ENCODE measurements at places on chromosomes 1 and 21.

DNA sequence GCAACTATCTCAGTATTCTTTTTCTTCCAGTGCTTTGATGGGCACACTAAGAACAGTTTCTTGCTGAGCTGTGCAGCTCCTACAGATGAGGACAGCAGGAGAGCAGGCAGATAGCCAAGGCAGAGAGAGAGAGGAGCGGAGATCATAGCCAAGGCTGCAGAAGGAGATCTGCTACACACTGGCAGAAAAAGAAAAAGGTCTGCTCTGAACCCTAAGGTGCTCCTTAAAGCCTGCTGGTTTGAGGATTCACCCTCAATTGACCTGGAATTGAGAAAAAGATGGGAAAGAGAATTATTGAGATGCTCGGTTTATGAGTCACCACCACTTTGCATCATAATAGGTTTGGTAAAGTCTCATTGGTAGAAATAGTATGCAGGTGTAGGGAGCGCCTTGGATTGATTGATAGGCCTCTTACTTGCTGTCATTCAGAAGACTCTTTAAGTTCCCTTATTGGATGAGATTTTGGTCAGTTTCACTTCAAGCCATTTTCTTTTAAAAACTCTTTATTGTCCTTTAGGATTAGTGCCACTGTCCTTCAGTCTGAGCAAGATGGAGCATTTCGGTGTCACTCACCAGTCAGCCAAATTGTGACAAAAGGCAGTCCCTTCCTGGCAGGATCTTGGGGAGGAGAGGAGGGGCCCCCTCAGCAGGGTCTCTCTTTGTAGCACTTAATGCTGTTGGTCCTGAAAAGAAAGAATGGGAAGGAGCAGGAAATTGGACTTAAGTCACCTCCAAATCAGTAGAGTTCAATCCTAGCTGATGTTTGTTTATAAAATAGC lies 685.0 kb downstream of the ADGRL2 start:
- DNase-seq: no peak

DNA sequence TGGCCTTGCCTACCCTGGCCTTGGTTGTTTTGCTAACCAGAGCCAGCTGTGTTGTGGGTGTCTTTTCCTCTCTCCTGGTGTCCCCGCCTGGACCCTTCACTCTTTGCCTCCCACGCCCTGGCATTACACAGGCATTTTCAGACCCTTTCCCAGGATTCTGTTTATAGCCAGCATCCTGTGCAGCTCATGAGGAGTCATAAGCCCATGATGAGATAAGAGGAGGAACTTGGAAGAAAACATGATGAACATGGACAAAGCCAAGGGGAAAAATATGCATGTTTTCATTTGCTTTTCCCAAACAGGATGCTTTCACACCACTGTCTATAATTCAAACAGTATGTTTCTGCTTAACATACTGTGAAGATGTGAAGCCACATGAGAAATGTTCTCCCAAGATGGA lies 18.7 kb upstream of the WARS2 start:
- no peak for DNase-seq

DNA sequence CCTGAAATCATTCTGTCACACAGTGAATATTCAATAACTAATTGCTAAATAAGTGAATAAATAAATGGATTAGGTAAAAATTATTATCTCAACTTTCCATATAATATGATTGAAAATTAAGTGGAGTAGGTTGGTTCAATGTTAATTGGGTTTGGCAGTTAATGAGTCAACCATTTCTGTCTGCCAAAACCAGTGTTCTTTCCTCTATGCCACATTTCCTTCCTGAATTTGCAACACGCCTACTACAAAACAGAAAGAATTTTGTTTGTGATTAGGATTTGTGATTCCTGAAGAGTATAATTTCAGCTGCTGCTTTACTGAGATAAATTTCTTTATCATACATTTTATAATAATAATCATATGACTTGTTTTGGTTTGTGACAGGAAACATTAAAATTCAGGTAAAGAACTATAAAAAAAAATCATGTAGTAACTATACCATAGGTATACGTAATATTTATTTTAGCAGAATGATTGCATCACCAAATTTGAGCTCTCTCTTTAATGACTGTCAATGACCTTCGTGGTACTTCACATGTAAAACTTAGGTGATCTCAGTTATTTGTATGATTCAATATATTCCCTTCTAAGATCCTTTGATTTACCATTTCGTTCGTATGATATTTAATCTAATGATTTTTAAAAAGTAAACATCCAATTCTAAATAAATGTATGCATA lies 241.3 kb downstream of the KCNT2 start:
- no peak for DNase-seq

GRCh38 chr1:203926025-203926540 lies 64.7 kb downstream of the SNRPE start:
- no peak for DNase-seq

- no peak for DNase-seq
Measured at GRCh38 chr1:218482683-218483082, 137.5 kb downstream of the TGFB2 start.

- no peak for DNase-seq
Measured at GRCh38 chr1:43526002-43526401, 4.7 kb upstream of the PTPRF start.
